Foreskin fibroblast (primary cell): ENCODE measurements at places on chromosomes 13 and 19.

- peak; percentile 90 for DNase-seq
These were observed 23.0 kb downstream of the GPC6 start for GRCh38 chr13:93249364-93250306.

DNA sequence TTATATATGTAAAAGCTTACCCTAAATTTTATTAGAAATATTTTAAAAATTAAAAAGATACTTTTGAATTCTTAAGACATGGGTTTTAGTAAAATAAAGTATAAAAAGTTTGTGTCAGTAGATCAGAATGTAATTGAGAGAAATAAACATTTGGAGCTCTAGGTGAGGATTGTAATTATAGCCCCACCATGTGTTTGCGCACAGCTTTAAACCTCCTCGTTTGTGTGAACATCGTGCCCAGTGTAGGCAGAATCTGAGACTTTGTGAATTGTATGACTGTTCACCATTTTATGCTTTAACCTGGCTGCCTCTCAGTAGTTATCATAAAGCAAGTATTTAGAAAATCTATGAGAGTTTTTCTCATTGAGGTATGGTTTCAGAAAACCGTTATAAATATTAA is 29.1 kb downstream of the CUL4A start:
- no peak for DNase-seq

DNA sequence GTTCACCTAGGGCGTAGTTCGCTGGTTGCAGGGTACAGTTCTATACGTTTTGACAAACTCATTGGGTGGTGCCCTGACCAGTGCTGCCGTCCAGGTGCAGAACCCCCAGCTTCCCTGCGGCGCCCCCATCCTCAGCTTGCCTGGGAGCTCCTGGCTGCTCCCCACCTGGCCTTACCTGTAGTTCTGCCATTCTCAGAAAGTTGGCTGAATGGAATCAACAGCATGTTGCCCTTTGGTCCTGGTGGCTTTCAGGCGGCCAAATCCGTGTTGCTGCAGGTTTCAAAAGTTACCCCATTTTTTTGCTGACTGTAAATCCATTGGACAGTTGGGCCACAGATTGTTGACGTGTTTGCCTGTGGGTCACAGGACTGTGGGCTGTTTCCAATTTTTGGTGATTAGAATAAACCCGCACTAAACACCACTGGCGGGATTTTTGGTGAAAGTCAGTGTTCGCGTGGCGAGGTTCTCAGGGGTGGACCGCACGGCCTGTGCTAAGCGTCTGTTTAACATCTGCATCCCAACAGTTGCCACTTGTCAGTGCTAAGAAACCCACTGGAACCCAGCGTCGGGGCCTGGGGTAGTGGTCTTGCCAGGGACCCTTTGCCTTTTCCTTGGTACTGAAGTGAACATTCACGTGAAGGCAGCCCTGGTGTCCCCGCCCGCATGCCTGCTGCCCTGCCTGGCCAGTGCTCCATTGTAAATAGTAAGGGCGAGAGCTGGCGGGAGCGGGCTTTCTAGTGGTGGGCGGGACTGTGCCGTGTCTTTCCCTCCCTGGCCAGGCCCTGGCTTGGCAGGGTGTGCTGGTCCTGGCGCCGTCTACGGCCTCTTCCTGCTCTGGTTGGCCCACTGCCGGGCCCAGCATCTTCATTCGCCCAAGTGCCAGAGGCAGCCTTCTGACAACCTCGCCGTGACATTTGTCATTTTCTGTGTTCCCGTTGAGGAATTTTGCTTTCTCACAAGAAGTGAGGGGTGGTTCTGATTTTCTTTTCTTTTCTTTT is 3.3 kb downstream of the DOT1L start:
- peak; percentile 90 for DNase-seq

- DNase-seq: no peak
These were observed 2.3 kb downstream of the PODNL1 start for GRCh38 chr19:13935765-13936510.

GRCh38 chr13:93316841-93317240 is 90.2 kb downstream of the GPC6 start:
- DNase-seq: no peak

DNA sequence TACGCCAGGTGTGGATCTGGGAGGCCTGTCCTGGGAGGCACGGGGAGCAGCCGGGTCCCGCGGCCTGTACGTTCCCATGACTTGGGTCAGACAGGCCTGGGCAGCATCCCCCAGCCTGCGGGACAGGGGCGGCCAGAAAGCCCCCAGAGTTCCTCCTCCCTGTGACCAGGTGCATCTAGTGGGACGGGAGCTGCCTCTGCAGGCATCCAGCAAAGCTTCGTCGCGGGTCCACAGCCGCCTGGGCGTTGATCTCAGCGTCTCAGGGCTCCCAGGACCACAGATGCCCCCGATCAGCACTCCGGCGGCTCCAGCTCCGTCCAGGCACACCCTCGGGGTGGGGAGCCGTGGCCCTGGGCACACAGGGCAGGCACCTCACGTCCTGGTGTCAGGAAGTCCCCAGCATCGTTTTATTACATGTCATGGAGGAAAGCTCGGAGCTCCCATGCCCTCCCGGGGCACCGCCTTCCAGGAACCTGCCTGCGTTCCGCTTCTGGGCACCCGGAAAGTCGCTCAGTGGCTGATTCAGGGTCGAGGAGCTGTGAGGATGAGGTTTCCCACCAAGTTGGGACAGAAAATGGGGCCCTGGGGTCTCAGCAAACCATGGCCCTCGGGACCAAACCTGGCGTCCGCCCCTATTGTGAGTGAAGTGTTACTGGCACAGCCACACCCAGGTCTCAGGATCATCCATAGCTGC is 1.5 kb upstream of the GZMM start:
- DNase-seq: no peak

GRCh38 chr19:45040059-45040771 is 1.4 kb downstream of the CLASRP start:
- no peak for DNase-seq

- DNase-seq: no peak
These were observed 34.8 kb downstream of the FOXO1 start for GRCh38 chr13:40631605-40632004.

GRCh38 chr13:28537171-28537570 is 42.2 kb upstream of the FLT1 start:
- no peak for DNase-seq

DNA sequence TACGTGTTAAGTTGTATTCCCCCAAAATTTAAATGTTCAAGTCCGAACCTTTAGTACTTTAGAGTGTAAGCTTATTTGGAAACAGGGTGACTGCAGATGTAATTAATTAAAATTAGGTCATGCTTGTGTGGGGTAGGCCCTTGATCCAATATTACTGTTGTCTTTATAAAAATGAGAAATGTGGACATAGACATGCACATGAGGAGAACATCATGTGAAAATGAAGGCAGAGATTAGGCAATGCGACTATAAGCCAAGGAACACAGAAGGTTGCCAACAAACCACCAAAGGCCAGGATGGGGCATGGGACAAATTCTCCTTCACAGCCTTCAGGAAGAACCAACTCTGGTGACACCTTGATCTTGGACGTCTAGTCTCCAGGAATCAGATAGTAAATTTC is 1698.4 kb upstream of the SLC10A2 start:
- DNase-seq: no peak

DNA sequence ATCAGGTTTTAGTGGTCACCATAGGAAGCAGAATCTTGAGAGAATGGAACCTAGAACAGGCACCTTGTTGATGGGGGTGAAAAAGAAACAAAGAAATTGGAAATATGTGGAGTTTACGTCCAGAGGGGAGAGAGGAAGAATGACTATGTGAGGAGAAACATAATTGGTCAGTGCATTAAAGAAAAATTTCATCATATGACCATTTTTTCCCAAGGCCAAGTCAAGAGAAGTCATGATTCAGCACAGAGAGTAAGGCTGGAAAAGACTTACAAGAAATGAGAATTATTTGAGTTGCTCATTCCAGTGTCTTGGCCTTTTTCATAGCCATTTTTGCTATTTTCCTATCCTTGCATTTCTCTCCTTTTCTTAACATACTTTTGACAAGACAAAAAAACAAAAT is 421.7 kb downstream of the EFNB2 start:
- no peak for DNase-seq

DNA sequence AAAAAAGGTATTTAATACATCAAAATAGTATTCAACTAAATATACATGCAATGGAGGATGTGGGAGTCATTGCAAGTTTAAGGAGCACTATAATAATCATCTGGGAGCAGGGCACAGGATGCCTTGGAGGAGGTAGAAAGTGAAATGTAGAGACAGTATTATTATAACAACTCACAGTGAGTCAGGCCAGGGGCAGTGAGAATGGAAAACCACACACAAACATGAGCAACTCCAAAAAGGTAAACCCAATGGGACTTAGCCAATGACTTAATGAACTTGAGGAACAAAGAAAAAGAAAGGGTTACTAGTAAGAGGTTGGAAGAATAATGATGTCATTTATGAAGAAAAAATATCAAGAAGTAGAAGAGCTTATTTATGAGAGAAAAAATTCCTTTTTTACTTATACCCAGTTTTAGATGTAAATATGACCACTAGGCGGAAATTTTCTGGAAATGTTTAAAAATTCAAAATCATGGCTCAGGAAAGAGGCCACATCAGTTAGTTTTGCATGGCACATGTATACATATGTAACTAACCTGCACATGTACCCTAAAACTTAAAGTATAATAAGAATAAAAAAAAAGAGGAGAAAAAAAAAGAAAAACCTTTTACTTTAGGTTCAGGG is 389.3 kb downstream of the SUCLA2 start:
- peak; percentile 23 for DNase-seq

DNA sequence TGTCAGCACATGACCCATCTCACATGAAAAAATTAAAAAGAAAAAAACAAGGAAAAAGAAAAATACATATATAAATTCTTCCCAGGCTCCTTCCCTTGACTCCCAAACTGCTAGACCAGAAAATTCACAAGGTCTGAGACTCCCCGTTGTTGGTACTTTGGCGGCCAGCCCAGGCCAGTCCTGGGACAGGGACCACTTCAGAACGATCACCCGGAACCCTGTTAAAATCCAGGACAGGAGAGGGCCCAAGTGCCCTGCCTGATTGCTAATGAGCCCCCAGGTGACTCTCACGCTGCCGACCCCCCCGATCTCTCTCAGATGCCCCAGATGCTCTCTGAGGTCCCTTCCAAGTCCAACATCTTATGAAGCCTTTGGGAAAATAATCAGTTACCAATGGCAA is 107.2 kb downstream of the COL4A2 start:
- no peak for DNase-seq

- DNase-seq: no peak
These were observed 98.2 kb downstream of the ING1 start for GRCh38 chr13:110811771-110812120.

DNA sequence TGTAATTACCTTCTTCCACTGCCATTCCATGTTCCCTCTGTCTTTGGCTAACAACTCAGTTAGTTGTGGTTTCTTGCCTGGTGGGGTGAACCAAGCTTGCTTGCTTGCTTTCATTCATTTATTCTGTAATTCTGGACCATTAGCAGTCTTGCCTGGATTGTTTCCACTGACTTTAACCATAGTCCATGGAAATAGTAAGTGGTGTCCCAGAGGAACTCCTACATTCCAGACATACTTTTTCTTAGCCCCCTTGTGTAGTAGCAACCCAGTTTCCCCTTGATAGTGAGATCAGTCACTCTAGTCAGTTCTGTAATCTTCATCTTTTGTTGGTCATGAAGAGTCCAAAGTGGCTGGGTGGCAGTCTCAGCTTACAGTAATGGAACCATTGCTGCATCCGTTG is 23.2 kb downstream of the PDS5B start:
- no peak for DNase-seq

DNA sequence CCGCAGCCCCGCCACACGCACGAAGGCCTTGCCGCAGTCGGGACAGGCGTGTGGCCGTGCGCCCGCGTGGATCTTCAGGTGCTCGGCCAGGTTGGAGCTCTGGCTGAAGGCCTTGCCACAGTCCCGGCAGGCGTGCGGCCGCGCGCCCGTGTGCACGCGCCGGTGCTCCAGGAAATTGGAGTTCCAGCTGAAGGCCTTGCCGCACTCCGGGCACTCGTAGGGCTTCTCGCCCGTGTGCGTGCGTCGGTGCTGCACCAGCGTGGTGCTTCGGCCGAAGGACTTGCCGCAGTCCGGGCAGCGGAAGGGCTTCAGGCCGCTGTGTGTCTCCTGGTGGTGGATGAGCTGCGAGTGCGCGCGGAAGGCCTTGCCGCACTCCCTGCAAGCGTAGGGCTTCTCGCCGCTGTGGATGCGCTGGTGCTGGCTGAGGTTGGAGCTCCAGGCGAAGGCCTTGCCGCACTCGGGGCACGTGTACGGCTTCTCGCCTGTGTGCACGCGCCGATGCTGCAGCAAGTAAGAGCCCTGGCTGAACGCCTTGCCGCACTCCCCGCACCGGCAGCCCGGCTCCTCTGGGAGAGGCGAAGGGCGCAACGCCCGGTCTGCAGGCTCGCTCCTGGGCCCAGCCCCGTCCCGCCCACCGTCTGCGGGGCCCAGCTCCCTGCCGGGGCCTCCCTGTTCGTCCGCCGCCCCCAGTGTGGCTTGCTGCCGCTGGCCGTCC is 3.6 kb upstream of the A1BG start:
- DNase-seq: peak; percentile 54

GRCh38 chr19:33603377-33603776 is 18.4 kb upstream of the CHST8 start:
- DNase-seq: no peak

- peak; percentile 86 for DNase-seq
These were observed 811 bp downstream of the ARMC6 start for GRCh38 chr19:19034204-19034624.

- no peak for DNase-seq
These were observed 15.1 kb upstream of the CACNG8 start for GRCh38 chr19:53947624-53948023.

GRCh38 chr19:42199440-42200115 is 17.9 kb downstream of the DEDD2 start:
- no peak for DNase-seq

GRCh38 chr13:27526516-27526915 is 76.2 kb upstream of the MTIF3 start:
- DNase-seq: no peak

GRCh38 chr19:3455960-3456601 is 24.2 kb downstream of the SMIM24 start:
- no peak for DNase-seq

GRCh38 chr13:114157869-114158495 is 21.1 kb upstream of the CFAP97D2 start:
- no peak for DNase-seq

- DNase-seq: no peak
These were observed 43.3 kb upstream of the PEPD start for GRCh38 chr19:33564836-33565338.

GRCh38 chr13:30334663-30335386 is 27.5 kb upstream of the KATNAL1 start:
- no peak for DNase-seq

- no peak for DNase-seq
These were observed 37.9 kb downstream of the PCDH8 start for GRCh38 chr13:52810526-52810925.
